ENCODE measurements at places on chromosomes 6 and 20.

GRCh38 chr6:84309336-84309735 lies 81.9 kb upstream of the CEP162 start:
- no peak for DNase-seq

- DNase-seq, result no peak
These were observed 9.1 kb downstream of the GPR6 start for GRCh38 chr6:109987196-109987595.

DNA sequence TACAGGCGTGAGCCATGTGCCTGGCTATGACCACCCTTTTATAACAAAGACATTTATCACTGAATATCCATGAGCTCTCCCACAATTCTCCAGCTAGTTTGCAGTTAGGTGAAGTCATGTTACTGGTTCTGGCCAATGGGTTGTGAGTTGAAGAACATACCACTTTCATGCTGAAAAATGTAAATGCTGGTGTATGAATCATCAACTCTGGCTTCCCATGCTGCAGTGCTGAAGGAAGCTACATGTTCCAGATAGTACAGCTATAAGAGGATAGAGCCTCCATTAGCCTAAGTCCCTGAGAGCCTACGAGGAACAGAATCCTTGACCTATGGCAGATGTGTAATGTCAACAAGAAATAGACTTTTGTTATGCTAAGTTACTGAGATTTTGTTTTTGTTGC lies 180.4 kb downstream of the BTBD9 start:
- no peak for DNase-seq

DNA sequence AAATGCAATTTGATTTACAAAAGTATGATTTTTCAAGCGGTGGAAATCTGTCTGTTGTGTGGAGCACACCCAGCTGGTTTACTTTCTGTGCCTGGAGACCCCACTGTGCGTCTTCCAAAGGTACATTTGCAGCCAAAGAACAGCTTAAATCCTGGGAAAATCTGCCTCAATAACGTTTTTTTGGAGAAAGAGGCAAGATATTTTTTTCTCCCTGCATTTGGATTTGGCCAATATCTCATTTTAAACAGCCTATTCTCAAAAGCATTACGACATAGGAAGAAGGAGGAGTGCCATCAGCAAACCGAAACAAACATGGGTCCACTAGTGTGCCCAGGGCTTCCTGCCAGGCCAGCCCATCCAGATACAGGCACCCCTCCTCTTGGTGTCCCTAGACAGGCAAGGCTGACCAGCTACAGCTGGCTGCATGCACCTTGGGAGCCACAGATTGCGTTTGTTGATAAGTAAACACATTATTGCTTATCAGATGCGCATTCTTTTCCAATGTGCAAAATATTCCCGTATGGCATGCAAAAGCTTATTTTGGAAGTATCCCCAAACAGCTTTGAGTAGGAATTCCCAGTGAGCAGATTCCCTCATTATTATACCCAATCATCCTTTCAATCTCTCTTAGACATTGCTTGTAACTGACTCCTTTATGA lies 184.5 kb upstream of the MARCKS start:
- DNase-seq, result no peak

DNA sequence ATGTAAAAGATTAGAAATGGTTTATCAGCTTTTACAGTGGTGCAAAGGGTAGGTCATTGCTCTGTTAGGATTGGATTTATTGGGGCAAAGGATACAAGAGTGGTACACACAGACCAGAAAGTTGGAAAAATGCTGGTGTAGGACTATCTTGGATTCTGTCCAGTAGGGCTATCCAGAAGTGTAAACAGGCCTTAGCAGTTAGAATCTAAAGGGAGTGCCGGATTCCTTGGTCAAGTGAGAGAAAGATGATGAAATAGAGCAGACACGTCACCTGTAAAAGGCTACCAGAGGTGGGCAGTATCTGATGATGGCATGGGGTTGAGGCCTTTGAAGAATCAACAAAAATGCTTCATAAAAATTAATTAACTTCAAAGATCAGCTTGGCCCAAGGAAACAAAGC lies 975.9 kb downstream of the KIF16B start:
- no peak for DNase-seq

All from stimulated activated CD8-positive, alpha-beta memory T cell treated with anti-CD3 and anti-CD28 coated beads, Interleukin-2, amount 100 ng/mL, for 1 hour (primary cell).